Skeletal muscle cell (primary cell): ENCODE measurements at places on chromosomes 3 and 15.

GRCh38 chr15:27398631-27399161, 427.7 kb downstream of the GABRG3 start:
- DNase-seq: no peak

DNA sequence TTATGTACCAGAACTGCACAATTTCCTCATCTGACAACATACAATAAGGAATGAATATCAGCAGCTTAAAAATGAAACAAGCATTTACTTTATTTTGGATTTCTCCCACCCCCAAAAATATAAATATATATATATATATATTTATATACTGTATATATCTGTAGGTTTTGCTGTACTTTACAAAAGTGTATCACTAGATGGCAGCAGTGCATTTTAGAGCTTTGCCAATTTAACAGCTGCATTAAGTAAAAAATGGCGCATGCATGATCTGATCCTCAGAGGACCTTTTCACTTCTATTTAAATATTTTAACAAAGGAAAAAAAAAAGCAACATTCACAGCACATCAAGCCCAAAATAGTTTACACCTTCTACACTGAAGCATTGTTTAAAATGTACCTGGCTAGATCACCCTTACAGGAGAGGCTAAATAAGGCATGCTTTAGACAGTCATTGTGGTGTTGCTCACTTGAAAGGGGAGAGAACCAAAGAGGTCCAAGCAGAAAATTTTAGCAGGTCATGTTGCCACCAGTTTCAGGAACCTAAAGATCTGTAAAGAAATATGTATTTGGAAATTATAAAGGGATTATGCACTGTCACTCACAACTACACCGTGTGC, 72.6 kb downstream of the NPTN start:
- peak; percentile 43 for DNase-seq

DNA sequence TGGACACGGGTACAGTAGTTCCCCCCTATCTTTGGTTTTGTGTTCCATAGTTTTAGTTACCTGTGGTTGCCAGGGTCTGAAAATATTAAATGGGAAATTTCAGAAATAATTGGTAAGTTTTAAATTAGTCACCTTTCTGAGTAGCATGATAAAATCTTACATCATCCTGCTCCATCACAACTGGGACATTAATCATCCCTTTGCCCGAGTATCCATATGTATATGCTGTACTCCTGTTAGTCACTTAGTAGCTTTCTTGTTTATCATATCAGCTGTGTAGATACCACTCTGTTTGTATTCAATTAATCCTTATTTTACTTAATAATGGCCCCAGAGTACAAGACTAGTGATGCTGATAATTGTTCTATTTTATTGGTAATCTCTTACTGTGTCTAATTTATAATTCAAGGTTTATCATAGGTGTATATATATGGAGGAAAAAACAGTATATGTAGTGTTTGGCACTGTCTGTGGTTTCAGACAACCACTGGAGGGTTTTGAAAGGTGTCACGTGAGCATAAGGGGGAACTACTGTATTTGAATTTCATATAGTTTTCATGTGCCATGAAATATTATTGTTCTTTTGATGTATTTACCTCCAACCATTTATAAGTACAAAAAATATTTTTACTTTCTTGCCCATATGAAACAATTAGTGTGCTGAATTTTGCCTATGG, 41.4 kb downstream of the CTDSPL2 start:
- peak; percentile 31 for DNase-seq

DNA sequence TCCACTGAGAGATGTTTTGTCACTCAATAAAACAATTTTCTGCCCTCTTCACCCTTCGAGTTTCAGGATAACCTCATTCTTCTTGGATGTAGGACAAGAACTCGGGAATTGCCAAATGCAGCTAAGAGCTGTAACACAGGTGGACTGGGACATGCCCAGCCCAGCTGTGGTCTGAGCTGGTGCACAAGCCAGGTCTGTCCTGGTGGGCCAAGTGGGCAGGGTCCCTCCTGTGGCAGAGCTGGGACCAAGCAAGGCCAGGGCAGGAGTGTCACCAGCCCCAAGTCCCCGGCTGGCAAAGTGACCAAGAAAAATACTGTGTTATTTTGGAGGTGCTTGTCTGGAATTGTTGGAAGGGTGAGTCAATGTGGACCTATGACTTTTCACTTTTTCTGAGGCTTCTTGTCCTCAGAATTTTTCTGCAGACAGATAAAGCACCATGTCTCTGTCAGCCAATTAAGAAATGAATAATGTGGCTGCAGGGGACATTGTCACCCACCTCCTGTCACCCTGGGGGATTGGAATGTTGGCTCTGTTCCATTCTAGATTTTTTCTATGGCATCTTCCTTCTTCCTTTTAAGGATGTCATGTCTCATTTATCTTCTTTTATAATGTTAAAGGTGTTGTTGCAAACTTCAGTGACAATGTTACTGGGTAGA, 645.2 kb upstream of the EPHA6 start:
- DNase-seq: no peak
